ENCODE measurements at places on chromosomes 16 and 17.

DNA sequence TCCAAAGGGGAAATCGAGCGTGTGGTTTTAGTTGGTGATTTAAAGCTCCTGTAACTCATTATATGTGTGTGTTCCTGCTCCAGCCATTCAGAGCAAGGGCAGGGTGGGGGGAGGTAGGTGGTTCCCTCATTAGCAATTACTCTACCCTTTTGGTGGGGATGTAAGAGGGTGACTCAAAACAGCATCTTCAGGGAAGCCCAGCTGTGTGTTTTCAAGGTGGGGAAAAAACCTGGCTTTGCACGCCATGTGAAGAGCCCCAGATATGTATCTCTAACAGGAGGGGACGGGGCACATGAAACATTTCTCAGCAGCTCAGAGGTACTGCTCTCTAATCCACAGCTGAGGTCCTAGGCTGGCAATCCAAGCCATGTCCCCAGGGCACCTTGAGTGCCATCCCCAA lies 241.3 kb upstream of the ZFHX3 start:
- DNase-seq, result no peak

DNA sequence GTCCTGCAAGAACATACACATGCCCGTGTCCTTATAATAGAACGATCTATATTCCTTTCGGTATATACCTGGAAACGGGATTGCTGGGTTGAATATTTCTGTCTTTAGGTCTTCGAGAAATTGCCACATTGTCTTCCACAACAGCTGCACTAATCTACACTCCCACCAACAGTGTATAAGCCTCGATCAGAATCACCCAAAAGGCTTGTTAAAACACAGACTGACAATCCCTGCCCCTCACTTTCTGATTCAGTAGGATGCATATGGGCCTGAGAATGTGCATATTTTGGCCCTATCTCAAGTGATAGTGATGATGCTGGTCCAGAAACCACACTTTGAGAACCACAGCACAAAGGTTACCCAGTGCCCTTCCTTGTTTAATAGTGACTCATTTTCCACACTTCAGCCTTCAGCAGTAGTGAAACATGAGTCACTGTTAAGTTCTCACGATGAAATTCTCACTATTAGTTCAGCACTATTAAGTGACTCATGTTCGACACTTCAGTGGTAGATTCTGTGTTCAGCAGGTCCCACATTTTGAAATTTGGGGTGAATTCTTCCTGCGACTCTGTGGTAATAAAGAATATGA lies 215.6 kb downstream of the GRIN2A start:
- DNase-seq, result no peak

DNA sequence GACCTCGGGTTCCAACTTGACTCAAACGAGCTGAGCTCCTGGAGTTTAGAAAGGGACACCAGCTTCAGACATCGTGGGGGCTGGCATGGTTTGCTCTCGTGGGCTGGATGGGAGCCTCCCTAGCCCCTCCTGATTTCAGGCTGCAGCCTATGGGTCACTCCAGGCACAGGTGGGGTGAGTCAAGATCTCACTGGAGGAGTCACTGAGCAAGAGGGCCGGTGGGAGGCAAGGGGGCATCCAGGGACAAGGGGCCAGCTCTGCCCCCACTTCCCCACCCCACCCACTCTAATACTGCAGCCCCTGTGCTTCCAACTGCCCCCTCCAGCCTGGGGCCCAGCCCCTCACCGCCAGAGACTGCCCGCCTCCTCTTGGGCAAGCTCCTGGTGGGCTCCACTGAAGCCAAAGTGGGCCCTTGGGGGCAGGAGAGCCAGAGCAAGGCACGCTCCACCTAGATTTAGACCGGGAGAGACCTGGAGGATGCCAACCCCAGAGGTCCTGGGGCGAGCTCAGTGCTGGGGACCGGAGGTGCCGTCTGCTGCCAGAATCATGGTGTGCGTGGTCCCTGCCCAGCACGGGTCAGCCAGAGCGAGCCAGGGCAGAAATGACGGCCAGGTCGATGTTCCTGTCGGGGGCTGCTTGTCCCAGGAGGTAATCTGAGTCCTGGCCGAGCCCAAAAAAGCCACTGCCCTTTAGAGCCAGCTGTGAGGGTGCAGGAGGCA lies 6.4 kb downstream of the SLC16A3 start:
- no peak for DNase-seq

GRCh38 chr16:8026450-8026849 lies 563.9 kb downstream of the TMEM114 start:
- DNase-seq, result no peak

DNA sequence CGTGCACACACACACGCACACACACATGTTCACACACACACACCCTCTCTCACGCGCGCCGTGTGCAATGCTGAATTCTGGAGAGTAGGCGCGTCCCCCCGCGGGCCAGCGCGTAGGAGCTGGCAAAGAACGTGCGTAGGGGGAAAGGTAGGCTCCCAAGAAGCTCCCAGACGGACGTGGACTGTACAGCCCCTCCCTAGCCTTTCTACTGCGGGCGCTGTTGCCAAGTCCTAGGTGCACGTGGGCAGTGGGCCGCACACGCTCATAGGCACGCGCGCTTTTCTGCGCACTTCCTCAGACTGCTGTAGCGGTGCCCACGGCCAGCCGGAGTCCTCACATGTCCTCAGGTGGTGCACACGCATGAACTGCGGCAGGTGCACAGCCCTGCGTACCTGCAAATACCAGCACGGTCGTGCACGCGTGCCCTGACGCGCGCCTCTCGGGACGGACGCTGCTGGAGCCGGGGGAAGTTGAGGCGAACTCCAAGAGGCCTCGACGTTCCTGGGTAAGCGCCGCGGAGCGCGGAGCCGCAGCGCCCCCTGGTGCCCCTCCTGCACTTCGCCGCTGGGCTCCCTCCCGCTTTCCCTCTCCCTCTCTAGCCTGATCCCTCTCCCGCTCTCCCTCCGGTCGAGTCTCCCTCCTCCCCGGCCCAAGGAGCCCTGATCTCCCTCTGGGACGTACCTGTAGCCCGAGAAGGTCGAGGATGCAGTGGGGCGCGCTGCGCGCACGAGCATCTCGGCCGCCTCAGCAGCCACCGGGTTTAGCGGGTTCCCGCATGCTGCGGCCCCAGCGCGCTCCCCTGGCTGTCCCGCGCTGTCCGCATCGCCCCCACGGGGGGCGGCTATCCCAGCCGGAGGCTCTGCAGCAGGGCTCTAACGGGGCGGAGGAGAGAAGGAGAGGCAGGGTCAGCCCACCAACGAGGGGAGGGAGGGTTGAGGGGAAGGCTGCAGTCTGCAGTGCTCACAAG lies 749 bp downstream of the GRIN2A start:
- no peak for DNase-seq

Data from hematopoietic multipotent progenitor cell treated with erythropoietin and hydrocortisone succinate and interleukin-3 and kit ligand, for 17 days (in vitro differentiated cells).